WERI-Rb-1 (cell line): ENCODE measurements at places on chromosomes 2 and 18.
A peak's percentile ranks its signal among the peaks of the same experiment; 100 is the strongest.

- no peak for DNase-seq
Observed at GRCh38 chr2:20215183-20216040, 9.5 kb downstream of the SDC1 start.

DNA sequence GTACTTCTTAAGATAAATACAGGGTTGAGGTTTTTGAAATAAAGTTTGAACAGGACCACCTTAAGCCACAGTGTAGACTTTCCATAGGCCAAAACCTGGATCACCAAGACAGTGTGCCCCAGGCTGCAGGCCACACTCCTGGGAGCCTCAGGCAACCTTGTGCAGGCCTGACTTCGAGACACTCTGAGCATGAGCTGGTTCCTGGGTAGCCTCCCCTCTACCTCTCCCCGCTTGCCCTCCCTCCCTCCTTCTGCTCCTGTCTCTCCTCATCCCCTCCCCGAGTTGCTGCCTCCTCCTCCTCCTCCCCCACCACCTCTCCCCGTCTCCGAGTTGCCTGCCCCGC, 10.6 kb upstream of the PROC start:
- no peak for DNase-seq

GRCh38 chr2:130387804-130388203, 31.9 kb downstream of the PTPN18 start:
- no peak for DNase-seq

- DNase-seq: no peak
Observed at GRCh38 chr2:1210352-1210751, 202.9 kb upstream of the TPO start.

- no peak for DNase-seq
Observed at GRCh38 chr18:3914833-3915610, 465.1 kb downstream of the TGIF1 start.

DNA sequence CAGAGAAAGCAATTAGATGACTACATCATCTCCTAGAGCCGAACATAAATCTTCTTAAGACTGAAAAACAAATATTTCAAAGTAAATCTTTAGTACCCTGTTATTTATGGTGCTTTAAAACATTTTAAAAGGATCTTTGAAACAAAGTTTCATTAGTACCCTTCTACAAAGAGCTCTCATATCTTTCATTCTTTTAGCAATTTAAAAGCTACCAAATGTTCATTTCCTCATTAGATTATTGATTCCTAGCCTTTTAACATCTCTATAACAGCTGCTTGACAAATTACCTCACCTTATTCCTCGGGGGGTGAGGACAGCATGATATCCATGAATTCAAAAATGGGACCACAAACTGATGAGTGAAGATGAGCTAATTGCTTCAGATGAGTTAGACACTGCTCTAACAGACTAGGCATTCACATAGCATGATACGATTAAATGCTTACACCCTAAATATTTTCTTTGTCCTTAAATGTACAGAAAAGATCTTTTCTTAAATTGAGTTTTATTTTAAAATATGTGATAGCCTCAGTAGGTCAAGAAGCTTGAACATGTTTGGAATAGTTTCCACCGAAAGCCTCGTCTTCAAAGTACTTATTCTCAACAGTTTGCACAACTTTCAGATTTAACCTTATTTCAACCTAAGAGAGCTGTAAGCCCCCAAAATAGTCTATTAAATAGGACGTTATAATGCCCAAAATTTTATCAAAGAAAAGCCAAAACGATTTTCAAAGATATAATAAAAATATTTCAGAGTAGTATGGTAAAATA, 2.1 kb downstream of the ATAD2B start:
- DNase-seq: no peak

DNA sequence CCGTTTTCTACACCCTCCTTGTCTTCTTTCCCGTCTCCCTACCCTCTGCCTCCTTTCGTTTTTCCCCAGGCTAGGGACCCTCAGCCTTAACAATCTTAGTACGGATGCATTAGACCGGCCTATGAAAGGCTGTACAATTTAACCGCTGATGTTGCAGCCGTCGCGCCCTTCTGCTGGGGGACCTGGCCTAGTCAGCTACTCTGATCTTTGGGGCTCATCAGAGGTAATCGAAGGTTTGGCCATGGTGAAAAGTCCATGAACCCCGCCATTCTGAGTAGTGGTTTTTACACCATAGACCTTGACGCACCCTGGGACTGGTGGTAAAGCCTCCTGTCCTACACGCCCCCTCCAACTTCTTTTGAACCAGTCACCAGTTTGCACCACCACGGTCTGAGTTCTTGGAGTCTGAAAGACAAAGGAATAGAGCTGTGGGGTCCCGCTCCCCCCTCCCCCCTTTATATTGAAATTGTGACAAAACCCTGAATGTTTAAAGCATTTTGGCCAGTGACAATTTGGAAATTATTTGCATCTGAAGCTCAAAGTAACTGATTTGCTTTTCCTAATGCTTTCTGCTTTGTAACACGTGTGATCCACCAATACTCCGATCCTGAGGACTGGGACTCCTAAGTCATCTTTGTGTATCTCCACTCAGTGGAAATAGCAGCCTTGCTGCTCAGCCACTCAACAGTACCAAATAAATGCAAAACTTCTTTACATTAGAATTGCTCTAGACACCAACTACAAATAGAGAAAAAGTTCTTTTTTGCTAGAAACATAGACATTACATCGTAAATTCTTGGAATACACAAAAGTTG, 642 bp upstream of the SRSF7 start:
- DNase-seq: peak; percentile 55

- no peak for DNase-seq
Observed at GRCh38 chr2:197208024-197208423, 102.6 kb downstream of the ANKRD44 start.

DNA sequence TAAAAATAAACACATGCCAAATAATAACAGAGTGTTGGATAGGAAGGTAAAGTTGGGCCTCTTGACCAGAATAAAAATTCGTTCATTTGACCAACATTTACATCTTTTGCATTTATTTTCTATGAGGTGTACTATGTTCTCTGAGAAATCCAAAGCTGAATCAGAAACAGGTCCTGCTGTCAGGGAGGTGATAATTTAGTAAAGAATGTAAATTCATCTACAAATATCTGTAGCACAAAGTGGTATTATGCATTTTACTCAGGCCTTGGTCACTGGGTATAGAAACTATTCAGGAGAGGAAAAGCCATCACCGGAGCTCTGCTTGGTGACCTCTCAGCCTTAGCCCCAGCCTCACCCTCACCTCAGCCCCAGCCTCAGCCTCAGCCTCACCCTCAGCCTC, 208.9 kb downstream of the SPP2 start:
- DNase-seq: no peak

DNA sequence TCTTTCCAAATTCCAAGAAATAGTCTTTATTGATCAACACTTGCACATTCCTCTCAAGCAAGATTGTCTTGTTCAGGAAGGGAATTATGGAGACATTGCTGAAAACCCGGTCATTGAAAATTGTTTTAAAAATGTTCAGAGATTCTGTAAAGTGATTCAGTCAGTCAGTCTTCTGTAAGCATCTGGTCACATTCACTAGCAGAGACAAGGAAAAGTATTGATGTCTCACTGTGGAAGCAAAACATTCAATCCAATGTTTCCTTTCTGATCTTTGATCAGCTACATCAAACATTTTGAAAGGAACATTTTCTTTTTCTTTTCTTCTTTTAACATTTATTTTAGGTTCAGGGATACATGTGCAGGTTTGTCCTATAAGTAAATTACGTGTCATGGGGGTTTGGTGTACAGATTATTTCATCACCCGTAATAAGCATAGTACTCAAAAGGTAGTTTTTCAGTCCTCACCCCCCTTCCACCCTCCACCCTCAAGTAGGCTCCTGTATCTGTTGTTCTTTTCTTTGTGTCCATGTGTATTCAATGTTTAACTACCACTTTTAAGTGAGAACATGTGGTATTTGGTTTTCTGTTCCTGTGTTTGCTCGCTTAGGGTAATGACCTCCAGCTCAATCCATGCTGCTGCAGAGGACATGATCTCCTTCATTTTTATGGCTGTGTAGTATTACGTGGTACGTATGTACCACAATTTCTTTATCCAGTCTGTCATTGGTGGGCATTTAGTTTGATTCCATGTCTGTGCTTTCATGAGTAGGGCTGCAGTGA, 61.2 kb downstream of the CTNNA2 start:
- DNase-seq: no peak

- DNase-seq: no peak
Observed at GRCh38 chr2:120428748-120429147, 82.8 kb downstream of the INHBB start.

DNA sequence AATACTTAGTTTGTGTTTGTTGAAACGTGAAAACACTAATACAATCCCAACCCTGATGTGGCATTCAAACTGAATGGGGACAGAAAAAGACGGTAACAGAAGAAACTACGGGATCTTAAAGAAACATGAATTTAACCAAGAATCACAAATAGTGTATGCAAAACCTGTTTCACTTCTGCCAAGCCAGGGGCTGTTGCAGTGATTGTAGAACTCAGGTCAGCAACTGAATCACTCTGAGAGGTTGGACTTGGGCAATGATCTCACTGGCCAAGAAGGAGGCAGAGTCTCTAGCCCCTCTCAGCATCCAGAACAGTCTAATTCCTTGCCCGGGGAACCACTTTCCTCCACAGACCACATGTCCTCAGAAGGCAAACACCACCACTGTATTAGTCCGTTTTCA, 54.9 kb upstream of the CRIM1 start:
- DNase-seq: no peak

- no peak for DNase-seq
Observed at GRCh38 chr2:182558564-182558963, 131.7 kb upstream of the PDE1A start.

DNA sequence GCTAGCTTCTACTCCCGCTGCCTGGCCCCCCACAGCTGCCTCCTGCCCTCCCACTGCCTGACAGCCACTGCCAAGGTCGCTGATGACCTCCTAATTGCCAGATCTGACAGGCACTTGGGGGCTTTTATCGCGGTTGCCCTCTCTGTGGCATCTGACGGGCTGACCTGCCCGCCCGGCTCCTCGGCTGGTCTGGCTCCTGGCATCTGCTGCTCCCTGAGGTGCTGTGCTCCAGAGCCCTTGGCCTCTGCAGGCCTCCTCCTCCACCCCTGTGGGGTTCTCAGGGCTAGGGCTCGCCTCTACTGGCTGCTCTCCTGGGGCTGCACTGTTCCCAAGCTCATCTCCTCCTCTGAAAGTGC, 43.1 kb downstream of the INHBB start:
- DNase-seq: no peak

- DNase-seq: no peak
Observed at GRCh38 chr2:105443617-105444598, 45.1 kb upstream of the FHL2 start.

DNA sequence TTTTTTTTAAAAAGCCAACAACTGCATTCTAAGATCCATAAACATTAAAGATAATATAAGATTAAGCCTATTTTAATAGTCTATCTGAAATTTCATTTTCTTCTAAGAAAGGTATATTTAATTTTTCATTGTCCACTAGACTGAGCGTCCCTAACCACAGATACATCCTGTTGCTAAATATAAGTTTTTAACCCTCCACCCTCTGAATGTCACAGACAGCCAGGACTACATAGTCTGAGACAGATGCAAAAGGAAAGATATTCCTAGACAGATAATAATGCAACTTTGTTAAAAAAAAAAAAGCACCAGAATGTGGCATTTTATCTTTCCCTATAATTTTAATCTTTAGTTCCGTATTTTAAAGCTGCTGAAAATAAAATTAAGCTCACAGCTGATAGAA, 114.6 kb downstream of the ZEB2 start:
- DNase-seq: no peak

DNA sequence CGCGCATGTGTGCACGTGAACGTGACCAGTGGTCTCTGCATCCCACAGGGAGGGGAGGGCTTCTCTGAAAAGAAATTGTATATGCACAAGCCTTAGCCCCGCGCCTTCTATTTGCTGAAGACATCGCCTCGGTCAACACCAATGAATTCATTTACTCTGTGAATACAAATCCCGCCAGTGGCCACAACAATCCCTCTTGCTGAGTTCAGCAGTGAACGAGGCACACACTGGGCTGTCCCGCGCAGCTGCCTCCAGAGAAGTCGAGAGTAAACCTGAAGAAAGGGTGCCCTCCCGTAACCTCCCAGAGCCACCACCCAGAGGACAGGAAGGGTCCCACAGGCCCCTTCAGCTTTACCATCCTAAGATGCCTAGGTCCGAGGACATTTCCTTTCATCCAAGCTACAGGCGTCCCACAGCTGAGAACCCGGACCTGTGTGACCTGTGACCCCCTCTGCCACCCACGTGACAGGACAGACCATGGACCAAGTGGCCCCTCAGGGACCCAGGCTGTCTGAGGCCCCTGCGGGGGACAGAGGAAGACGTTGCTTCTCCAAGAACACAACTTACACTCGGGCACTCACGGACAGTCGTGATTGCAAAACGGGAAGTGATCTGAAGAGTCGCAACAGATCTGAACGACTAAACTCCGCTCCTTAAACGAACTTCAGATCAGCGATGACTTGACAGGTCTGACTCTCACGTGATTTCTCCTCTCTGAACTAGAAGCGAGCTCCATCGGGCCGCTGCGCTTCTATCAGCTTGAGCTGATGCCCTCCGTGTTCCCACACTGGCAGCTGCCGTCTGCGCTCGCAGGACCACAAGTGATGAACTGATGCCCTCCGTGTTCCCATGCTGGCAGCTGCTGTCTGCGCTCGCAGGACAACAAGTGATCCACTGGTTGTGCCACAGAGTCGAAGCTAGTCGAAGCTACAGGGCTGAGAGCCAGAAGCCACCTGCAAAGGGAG, 92.7 kb downstream of the ZNF516 start:
- DNase-seq: no peak

DNA sequence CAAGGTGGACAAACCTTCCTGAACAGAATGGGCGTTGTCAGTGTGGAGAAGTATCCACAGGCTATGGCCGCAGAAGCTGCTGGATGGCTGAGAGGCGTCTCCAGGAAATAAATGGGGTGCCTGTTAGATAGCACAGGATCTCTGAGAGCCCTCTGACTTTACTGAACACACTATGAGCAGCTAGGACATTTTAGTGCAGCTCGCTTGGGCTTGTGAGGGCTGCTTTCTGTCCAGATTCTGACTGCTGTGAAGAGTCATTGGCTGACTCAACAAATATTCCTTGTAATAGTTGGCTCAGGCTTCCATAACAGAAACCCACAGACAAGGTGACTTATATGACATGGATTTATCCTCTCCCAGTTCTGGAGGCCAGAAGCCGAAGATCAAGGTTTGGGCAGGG, 100.2 kb upstream of the SNTG2 start:
- no peak for DNase-seq

DNA sequence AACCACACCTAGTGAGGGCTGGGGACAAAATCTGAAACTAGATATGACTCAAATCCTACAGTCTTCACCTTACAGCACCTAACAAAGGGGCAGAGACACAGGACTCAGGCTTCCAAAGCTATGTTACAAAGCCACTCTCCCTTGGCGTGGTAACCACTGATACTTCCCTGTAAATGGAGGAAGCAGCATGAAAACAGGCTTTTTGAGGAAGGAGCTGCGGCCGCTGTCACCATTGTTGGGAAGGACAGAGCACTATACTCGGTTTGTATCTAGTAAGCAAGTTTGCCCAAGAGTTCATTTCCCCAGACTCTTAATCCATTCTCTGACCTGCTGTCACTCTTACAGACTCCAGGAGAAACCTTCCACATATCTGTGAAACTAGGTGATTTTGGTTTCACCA, 60.3 kb downstream of the LONRF2 start:
- no peak for DNase-seq

- peak; percentile 68 for DNase-seq
Observed at GRCh38 chr18:23244401-23244800, 109.1 kb downstream of the CABLES1 start.

GRCh38 chr2:159153463-159153862, 133.0 kb downstream of the WDSUB1 start:
- no peak for DNase-seq
